ENCODE measurements at places on chromosomes 6 and 20.

- DNase-seq: no peak
Observed at GRCh38 chr20:63765082-63765873, 25.7 kb downstream of the SLC2A4RG start.

GRCh38 chr6:89886378-89887120 lies 7.7 kb upstream of the GJA10 start:
- DNase-seq: no peak

- DNase-seq: no peak
Observed at GRCh38 chr6:146106532-146106931, 77.7 kb downstream of the GRM1 start.

DNA sequence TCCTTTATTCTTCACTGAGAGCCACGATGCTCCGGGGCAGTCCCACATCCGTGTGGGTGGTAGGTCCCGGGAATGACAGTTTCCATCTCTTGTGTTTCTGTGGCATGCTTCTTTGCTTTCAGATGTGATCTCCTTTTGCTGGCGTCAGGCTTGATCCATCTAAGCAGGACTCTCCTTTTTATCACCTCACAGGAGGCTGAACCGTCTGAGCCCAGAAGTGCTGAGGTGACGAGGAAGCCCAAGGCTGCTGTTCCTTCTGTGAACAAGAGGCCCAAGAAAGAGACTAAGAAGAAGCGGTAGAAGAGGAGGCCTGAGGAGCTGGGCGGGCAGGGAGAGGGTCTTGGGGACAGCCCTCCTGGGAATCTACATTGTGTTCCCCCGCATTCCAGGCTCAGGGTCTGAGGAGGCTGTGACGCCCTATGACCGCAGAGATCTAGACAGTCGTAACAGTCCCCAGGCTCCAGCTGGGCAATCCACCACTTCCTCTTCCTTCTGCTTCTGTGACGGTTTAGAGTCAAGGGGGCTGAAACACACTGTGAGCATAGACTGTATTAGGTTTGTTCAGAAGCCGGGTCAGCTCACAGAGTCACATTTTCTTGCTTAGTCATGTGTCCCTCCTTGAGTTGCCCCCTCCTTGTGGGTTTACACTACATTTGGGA lies 26.8 kb downstream of the MANBAL start:
- DNase-seq: no peak

Data from activated CD4-positive, CD25-positive, alpha-beta regulatory T cell treated with anti-CD3 and anti-CD28 coated beads, Interleukin-2, amount 50 U/mL, for 16 hours (primary cell).